ENCODE measurements at places on chromosomes 12 and 14.

DNA sequence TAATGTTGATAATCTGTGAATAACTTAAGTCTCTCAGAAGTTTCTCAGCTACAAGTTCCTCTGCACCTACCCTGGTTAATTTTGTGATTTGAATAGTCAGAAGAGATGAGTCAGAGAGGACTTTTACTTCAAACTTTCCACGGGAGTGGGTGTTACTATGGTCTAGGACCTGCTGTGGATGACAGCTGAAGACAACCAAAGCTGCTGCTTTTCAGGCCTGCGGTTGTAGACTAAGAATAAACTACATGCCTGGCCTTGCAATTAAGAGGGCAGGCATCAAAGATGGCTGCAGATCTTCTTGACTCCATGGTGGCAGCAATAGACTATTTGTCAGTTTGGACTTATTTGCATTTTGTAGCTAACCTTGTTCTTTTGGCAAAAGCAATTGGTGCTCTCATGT, 227.1 kb upstream of the KRR1 start:
- DNase-seq = no peak

- DNase-seq = no peak
Measured at GRCh38 chr12:44331269-44331668, 495.4 kb downstream of the TMEM117 start.

- no peak for DNase-seq
Measured at GRCh38 chr12:52197371-52198231, 5.8 kb upstream of the KRT80 start.

DNA sequence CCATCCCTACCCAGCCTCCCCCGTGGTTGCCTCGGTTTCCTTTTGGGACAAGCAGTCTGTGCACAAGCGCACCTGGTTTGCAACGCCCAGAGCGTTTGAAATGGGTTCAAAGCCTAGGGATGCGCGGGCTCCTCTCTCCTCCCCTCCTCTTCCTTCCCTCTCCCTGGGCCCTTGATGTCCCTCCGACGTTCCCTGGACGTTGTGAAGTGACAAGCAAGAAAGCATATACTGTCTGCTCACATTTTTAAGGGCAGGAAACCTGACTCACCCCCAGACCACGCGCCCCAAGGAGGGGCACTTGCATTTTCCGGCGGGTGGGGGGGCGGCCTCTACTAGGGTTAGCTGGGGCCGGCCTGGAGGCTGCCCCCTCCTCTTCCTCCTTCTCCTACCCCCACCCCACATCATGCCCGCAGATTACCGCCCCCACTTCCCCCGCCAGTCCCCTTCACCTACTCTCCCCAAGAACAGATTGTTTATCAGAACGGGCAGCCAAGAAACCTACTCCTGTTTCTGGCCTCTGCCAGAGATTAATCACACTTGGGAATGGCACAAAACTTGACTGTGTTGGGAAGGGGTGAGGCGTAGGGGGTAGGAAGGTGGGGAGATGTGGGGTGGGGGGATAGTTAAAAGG, 9.5 kb upstream of the IRF2BPL start:
- DNase-seq = no peak

- DNase-seq = no peak
Measured at GRCh38 chr14:104442631-104443390, 136.8 kb upstream of the C14orf180 start.

GRCh38 chr12:95258151-95258550, 40.5 kb downstream of the VEZT start:
- DNase-seq = no peak

DNA sequence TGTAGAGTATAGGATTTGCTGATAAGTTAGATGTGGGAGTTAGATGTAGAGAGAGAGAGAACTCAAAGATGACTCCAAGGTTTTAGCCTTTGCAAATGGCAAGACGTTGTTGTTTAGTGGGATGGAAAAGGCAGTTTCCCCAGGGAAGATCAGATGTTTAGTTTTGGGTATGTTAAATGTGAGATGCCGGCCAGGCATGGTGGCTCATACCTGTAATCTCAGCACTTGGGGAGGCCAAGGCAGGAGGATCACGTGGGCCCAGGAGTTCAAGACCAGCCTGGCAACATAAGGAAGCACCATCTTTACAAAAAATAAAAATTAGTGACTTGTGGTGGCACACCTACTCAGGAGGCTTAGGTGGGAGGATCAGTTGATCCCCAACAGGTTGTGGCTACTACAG, 33.5 kb downstream of the SCFD1 start:
- DNase-seq = no peak

DNA sequence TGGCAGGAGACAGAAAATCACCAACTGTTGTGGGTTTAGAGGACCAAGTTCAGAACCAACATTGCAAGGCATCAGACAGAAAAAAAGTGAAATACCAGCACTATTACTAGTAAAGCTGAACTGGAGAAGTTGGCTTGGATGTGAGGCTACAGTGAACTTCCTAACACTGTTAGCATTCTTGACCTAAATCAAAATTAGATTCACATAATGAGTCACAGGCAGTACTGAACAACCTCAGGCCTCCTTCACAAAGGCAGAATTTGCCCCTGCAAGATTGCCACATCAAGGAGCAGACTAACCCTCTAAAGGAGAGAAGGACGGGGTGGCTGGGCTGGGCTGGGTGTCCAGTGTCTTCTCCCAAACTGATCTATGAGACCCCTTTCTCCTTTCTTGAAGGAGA, 539.7 kb downstream of the SNAPC1 start:
- DNase-seq = no peak

DNA sequence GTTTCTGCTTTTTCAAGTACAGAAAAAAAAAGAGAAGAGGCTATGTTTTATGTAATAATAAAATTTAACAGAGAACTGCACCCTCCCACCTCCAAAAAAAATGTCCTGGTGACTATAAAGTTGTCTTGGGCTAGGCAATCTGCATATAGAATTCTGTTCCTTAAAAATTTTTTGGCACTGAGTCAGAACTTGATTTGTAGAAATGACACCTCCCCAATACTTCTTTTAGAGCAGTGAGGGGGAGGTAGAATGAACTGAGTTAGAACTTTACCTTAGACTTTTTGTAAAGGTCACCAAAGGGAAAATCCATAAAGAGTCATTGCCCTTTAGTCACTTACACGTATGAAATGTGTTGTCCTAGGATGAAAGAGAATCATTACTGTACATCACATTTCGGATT, 80.0 kb downstream of the BTG1 start:
- DNase-seq = no peak

DNA sequence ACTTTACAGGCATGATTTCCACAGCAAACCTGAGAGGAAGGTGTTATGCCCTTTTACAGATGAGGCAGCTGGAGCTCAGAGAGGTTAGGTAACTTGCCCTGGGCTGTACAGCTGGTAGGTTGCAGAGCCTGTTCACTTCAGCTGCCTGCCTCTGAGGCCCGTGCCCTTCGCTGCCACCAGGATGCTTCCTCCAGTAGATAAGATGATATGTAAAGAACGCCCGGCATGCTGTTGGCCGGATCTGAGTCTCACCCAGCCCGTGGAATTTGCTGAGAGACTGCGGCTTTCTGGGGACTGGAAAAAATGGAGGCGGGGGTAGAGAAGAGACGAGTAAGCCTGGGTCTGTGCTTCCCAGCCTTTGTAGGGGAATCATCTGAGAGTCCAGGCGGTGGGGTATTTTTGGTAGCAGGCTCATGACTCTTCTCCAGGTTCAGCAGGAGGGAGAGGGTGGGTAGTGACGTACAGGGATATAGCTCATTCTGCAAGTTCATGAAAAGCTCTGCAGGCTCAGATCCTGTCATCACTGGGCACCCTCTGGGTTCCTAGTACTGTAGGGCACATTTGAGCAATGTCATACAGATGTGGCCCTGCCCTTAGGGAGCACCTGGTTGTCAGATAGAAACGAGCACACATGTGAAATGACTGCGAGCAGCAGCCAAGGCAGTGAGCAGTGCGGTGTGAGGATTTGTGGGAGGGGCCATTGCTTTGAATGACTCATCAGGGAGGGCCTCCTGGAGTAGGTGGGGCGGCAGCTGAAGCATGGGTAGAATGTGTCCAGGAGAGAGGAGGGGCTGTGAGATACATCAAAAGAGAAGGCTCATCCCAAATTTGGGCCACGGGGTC, 159.4 kb downstream of the TSPAN9 start:
- no peak for DNase-seq

DNA sequence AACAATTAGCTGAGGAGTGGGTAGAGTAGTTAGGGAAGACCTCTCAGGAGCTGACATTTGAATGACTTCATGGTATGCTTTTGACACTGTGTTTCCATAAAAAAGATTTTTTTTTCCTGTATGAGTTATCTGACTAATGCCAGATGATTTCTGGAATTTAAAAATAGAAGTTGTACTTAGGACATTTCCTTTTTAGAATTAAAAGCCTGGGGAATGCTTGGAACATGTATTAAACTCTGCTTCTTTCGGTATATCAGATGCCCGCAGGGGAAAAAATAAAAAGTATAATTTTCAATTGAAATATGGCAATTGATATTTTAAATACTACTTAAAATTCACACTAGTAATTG, 41.1 kb downstream of the BRMS1L start:
- DNase-seq = no peak

DNA sequence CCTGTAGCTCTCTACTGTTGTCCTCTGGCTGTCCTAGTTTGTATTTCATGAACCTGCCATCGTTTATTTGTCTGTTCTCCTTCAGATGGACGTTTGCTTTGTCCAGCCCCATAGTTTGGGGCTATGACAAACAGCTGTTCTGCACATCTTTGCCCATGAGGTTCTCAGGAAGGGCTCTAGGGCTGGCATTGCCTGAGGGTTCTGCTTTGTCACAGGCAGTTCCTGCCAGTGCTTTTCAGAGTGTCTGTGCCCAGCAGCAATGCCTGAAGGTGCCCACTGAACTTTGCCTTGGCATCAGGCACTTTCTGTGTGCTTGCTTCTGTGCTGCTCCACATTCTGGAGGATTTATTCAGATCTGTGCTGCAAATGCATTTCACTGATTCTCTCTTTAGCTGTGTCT, 361.3 kb downstream of the TMEM121 start:
- DNase-seq = no peak

GRCh38 chr14:65549429-65549828, 136.9 kb downstream of the FUT8 start:
- DNase-seq = no peak

DNA sequence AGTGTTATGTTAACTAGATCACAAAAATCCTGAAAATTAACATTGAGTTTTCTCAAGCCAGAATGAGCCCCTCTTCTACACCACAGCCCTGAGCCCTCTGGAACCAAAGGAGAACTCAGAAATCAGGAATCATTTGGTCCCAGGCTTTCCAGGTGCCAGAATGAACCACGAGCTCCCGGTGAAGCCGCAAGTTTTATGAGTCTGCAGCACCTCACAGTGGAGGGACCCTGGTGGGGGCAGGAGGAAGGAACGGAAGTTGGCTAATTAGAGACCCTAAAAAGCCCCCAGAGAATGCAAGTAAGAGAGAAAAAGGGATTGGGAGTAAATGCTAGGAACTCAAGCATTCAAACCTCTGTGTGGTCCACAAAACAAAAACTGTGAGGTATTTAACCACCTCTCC, 52.9 kb upstream of the BCL2L14 start:
- DNase-seq = no peak

DNA sequence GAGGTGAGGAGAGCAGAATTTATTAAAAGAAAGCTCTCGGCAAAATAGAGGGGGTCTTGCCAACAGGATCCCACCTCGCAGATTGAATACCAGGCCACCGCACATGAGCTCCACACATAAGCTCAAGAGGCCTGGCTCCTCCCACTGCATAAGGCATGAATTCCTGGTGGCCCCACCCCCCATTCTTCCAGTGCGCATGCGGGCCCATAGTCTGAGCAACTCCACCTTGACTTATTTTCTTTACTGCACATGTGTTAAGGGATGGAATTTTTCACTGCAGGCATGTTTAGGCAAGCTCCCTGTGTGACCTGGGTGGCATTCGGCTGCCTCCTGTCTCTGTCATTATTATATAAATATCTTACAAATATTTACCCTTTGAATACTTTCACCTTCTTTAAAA, 412.5 kb downstream of the RMST start:
- DNase-seq = no peak

DNA sequence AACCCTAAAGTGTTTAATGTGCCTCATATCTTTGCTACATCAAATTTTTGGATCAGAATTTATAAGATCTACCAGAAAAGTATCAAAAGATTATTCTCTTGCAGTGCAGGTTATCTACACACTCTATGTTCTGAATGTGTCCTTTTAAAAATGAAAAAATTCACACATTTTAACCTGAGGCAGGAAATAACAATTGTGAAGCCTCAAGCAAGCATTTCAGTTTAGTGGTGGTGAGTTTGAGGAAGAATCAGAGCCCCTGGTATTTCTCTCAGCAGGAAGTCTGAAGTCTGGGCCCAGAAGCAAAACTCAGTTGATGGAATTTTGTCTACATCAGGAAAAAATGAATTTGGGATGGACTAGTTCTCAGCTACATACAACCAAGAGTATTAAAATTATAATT, 137.0 kb upstream of the PZP start:
- no peak for DNase-seq

DNA sequence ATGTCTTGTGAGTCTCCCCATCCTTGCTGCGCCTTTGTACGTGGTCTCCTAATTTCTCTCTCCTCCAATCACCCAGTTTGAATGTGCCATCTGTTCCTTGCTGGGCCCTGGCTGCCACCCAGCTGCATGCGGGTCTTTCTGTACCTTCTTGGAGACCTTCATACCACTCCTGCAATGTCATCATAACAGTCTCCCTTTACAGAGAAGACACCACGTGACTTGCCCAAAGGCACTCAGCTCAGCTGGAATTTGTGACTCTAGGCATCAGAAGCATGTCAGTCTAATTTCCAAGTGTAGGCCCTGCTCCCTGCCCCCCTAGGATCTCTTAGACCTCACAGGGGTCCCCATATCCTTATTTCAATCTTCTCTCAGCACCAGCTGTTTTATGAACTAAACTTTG, 284.2 kb downstream of the TTC8 start:
- no peak for DNase-seq

GRCh38 chr12:128734371-128734770, 89.4 kb downstream of the SLC15A4 start:
- no peak for DNase-seq

GRCh38 chr12:18323159-18323558, 61.8 kb downstream of the PIK3C2G start:
- no peak for DNase-seq
